ENCODE measurements at places on chromosomes 12 and 14.

DNA sequence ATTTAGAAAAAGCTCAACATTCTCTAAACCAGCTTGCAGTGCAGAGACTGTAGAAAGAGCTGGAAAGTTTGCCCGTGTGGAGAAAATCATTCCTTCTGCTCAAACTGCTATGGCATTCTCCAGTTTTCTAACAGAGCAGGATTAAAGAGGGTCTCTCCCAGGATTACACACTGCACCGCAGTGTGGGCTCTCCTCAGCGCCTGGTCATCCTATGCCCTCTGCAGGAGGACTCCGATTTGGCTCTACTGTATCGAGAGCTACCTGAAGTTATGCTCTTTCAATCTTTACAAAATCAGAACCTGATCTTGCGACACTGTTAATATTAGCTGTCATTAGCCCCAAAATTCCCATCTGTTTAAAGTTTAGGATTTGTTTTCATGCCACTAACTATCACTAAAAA is 33.0 kb downstream of the BHLHE41 start:
- peak; percentile 20 for DNase-seq

GRCh38 chr12:2168808-2169207 is 116.0 kb downstream of the CACNA1C start:
- no peak for DNase-seq

DNA sequence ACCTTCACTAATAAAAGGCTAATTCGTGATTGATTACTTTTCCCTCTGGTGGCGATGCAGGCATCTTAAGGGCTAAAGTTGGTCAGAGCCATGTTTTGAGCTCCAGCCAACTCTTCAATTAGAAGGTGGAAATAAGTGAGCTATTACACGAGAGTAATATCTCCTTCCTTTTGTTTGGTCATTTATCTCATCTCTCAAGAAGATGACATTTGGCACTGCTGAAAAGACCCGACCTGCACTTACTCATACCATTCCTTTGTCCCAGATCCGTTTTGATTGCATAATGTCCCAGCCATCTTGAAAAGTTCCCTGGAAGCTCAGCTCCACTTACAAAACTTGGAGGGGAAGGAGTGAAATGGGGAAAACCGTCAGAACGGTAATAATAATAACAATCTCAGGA is 316.2 kb downstream of the VRK1 start:
- DNase-seq: no peak

GRCh38 chr12:48061938-48062719 is 43.8 kb downstream of the SENP1 start:
- DNase-seq: no peak

GRCh38 chr14:32692441-32692840 is 246.2 kb upstream of the NPAS3 start:
- DNase-seq: no peak

DNA sequence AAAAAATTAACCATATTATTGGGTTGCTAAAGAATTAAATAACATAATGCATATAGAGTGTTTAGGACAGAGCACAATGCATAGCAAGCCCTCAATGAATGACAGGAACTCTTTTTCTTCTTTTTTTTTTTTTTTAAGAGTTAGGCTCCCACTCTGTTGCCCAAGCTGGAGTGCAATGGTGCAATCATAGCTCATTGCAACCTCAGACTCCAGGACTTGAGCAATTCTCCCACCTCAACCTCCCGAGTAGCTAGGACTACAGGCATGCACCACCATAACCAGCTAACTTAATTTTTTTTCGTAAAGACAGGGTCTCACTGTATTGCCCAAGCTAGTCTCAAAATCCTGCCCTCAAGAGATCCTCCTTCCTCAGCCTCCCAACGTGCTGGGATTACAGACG is 20.5 kb upstream of the MTERF2 start:
- no peak for DNase-seq

GRCh38 chr12:82149045-82149444 is 209.1 kb downstream of the CCDC59 start:
- DNase-seq: no peak

GRCh38 chr12:94290353-94290752 is 142.0 kb downstream of the PLXNC1 start:
- DNase-seq: no peak

DNA sequence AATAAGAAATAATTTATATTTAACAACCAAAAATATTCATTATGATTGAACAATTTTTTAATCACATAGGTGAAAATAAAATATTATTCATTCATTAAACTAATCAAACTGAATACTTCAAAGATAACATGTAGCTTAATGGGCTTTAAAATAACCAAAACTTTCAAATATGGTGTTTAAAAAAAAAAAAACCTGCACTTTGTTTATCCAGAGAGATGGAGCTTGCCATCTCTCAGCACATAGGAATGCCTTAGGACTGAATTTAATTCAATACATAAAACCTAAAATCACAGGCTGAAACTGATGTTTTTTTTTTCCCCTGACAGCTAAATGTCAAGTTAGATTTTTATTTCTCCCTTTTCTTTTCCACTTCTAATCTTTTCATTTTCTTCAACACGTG is 14.4 kb upstream of the CCER1 start:
- DNase-seq: no peak

- DNase-seq: no peak
Observed at GRCh38 chr14:87575378-87575777, 417.6 kb downstream of the GALC start.

DNA sequence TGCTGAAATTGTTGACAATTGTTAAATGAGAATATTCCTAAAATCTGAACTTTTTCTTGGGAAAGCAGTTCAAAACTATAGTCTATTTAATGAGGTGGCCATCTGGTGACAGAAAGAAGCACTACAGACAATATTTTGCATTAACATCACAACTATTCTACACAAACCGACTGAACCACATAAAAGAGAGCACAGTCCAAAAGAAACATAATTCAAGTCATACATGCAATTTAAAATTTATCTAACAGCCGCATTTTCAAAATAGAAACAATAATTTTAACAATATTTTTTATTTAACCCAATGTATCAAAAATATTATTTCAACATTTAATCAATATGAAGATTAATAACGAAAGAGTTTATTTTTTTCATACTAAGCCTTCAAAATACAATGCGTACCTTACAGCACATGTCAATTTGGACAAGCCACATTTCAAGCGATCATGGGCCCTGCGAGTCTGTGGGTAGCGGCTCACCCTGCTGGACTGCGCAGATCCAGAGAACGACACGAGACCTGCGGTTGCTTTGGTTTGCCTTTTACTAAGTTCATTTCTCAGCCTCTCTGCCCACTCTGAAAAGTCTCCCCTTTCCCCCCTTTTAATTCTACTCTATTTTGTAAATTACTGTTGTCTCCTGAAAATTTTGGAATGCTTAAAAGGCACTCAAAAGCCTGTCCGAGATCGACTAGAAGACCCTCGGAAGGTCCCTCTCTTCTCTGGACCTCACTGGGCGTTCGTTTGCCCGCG is 947 bp upstream of the LRRC9 start:
- peak; percentile 13 for DNase-seq

- DNase-seq: no peak
Observed at GRCh38 chr12:32448586-32448985, 49.2 kb downstream of the FGD4 start.

DNA sequence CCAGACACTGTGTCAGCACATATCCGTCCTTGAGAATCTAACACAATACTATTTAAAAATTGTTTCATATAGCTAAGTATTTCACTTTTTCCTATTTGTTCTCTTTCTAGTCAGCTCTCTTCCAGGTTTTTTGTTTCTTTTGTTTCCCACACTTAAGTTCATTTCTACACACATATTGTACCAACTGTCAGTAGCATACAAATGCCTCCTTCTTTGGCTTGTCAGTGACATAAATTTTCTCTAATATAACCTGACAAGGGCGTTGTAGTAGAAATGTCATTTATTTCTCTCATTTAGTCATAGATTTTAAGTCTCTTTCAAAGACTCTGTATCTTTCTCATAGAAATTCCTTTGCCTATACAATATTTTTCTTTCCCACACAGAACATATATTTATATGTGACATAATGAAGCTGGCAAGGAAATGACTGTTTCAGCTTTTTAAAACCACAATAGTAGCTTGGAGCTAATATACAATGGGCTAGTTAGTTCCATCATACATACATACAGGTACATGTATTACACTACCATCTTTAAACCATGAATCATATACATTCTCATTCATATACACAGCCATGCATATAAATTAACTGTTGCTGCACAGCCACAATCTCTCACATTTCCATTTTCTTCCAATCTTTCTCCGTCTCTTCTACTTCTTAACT is 42.3 kb upstream of the EPS8 start:
- no peak for DNase-seq

DNA sequence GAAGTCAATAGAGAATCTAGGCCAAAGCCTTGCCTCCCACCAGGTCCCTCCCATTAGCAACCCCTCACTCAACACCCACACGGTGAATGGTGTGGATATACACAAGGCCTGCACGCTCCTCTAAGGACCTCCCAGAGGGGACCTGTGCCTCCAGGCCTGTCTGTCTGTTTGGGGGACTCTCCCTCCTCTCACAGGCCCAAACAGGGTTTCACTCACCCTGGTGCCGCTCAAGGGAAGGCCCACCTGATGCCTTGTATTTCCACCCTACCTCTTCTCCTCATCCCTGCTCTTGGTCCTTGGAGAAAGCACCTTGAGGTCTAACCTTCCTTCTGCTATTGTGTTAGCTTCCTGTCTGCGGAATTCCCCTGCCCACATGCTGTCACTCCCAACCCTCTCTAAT is 4.4 kb downstream of the SDR9C7 start:
- no peak for DNase-seq

GRCh38 chr14:53027041-53027440 is 76.2 kb upstream of the FERMT2 start:
- DNase-seq: no peak

DNA sequence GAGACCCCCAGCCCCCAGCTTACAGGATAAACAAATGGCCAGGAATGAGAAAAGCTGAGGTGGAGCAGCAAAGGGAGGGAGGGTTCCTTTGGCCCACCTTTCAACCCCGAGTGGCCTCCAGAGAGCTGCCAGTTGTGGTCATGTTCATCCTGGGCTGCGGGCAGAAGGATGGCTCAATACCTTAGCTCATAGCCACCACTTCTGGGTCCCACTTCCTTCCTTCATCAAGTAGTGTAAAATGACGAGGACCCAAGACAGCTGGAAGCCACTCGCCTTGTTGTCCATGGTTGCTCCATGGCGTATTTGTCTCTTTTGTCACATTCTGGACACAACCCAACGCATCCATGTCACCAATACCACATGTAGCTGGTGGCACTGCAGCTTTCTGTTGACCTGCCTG is 24.2 kb downstream of the CRACR2A start:
- no peak for DNase-seq

GRCh38 chr14:23636317-23637211 is at the start of gene DHRS2:
Gene DHRS2, plus strand, starts transcription at chr14:23636364. Its CDS starts 2,501 bp downstream, at chr14:23638865.
- DNase-seq: no peak

- no peak for DNase-seq
Observed at GRCh38 chr12:122963941-122964265, 2.4 kb downstream of the ABCB9 start.

- no peak for DNase-seq
Observed at GRCh38 chr12:112214064-112214463, 88.7 kb downstream of the TRAFD1 start.
